SHP77 (cell line): ENCODE measurements at places on chromosomes 6 and 20.

DNA sequence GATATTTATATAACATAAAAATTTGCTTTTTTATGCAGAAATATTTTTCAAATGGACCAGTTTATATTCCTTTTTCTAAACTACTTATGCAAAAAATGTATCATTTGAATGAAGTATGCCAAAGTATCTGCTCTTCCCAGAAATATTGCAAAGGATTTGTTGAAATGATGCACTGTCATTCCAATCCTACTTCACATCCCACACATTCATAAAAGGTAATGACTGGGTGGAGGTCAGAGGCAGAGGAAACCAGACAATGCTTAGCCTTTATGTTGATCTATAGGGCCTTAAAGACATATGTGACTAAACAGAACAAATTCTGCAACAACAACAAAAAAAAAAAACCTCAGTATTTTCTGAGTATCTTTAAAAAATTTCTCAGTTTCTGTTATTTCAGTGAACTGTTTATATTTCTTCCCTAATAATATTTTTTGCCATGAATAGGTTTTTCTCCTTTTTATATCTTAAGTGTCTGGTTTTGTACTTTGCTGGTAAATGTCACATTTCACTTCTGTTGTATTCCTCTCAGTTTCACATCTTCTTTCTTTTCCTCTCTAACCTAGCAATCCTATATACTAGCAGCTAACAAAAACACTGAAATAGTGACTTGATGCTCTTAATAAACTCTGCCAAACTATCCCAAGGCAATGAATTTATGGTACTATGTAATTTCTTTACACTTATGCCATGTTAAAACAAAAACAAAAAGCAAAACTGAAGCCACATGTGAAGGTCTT is 374.1 kb downstream of the BCKDHB start:
- no peak for DNase-seq

GRCh38 chr6:142975365-142975764 is 30.4 kb upstream of the HIVEP2 start:
- no peak for DNase-seq

- DNase-seq = peak; percentile 36
Measured at GRCh38 chr20:19583532-19584175, 174.4 kb upstream of the RIN2 start.

DNA sequence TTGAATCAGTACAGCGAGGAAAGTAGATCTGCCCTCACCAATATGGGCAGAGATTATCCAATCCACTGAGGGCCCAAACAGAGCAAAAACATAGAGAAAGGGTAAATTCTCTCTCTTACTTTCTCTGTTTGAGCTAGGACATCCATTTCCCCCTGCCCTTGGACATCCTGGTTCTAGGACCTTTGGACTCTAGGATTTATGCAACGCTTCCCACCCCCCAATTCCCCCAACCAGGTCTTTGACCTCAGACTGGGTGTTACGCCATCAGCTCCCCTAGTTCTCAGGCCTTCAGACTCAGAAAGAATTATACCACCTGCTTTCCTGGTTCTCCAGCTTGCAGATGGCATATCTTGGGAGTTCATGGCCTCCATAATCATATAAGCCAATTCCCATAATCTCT is 10.2 kb upstream of the B3GAT2 start:
- DNase-seq = no peak

GRCh38 chr6:97151601-97152000 is 131.4 kb downstream of the MMS22L start:
- no peak for DNase-seq

DNA sequence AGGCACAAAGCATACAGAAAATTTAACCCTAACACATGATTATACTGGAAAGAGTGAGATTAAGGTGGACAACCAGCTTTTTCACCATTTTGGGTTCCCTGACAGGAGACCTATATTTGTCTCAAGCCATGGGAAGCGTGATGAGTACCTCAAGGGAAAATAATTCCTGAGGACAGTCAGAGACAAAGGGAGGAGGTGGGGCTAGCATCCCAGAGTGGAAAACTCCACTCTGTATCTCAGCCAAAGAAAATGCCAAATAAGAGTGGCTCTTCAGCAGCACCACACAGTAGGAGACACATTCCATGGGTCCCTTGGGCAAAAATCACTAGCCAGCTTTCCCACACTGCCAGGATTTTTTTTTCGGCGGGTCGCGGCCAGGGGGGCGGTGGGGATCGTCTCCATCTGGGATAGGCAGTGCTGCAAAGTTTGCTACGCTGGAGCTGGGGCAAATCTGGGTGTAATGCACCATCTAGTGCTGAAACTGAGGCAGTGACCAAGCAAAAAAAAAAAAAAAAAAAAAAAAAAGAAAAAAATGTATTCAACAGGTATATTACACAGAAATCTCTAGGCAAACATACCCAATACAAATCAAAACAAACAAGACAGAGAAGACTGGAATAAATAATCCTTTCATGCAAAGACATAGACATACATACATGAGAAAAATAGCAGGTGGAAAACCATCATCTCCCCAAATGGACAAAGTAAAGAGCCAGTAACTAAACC is 77.3 kb upstream of the SLC35F1 start:
- DNase-seq = peak; percentile 0

- peak; percentile 18 for DNase-seq
Measured at GRCh38 chr6:21997119-21998037, 299.5 kb downstream of the PRL start.

DNA sequence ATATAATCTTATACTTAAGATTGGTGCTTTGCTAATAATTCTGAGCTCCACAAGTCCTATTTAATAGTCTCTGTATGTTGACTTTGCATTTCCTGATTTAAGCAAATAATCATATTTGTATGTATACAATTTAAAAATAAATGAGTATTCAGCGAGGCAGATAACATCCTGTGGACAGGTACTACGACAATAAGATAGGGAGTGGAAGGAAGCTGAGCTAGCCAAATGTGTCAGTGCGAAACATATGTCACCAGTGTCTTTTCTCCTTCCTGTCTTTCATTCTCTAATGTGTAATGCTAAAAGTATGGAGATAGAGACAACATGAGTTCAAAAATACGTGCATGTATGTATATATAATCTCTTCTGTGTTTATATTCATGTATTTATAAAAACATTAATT is 359.6 kb upstream of the KCNQ5 start:
- DNase-seq = no peak

DNA sequence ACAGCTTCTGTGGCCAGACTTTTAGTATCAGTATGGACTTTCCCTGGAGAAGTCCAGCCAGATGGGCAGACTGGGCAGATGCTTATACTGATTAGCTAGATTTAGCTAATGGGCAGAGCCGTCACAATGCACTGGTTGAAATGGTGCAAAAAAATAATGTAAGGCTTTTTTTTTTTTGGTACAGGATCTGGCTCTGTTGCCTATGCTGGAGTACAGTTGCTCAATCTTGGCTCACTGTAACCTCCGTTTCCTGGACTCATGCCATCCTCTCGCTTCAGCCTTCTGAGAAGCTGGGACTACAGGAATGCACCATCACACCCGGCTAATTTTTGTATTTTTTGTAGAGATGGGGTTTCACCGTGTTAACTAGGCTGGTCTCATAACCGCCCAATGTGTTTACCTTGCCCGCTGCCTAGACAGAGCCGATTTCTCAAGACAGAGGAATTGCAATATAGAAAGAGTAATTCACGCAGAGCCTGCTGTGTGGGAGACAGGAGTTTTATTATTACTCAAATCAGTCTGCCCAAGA is 16.4 kb upstream of the KIFC1 start:
- no peak for DNase-seq

DNA sequence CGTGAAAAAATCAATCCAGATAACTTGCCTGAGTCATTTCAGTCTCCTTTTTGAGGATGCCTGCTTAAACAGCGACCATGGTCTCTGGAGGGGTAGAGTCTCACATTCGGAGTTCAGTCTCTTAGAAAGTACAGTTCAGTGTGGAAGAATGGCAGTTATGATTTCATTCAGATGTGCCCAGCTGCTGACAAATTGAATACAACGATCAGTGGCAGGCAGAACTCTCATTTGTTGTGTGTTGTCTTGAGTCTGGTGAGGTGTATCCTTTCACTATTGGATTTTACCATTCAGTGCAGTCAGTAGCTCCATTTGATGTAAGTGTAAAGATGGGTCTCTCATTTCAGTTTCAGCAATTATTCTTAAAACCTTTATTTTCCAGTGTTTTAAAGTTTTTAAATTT is 639 bp upstream of the TULP4 start:
- no peak for DNase-seq

- DNase-seq = no peak
Measured at GRCh38 chr6:169342710-169343109, 89.1 kb upstream of the THBS2 start.

DNA sequence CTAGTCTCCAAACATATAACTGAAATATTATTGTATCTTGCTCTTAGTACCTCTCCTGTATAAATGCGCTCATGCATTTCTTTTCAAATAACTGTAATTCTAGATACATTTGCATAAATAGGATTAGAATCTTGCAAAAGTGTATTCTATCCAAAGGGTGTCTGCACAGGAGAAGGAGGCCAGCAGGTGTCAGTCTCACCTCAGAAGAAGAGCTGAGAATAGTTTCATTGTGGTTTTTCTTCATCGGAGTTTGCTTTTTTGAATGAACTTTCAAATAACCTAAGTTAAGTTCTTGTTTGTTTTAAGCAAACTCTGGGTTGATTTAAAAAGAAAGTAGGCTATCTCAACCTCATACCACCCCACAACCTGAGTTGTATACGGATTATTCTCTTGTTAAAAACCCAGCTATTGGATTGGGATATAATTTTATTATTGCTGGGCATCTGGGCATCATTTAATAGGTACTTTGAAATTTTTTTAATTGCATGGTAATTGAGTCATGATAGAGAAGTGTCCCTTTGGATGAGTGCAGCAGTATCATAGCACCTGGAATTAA is 125.0 kb upstream of the MLIP start:
- DNase-seq = peak; percentile 21

GRCh38 chr20:3430376-3431069 is 23.1 kb upstream of the DNAAF9 start:
- DNase-seq = no peak

DNA sequence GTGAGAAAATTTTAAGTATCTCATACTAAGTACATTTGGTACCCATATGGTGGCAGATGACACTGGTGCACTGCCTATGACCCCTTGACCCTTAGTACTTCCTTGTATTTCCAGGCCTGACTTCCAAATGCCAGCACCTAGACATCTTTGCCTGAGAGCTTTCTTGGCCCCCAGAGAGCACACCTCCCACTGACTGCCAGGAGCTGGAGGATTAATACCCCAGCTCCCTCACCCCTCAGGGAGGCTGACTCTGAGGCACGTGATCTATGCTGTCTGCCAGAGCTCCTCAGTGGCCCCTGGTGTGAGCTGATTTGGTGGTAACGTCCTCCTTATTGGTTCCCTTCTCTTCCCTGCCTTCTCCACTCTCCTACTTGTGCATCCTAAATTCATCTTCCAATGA is 38.0 kb downstream of the BFSP1 start:
- no peak for DNase-seq

GRCh38 chr6:79684876-79685275 is 53.7 kb downstream of the SH3BGRL2 start:
- no peak for DNase-seq

DNA sequence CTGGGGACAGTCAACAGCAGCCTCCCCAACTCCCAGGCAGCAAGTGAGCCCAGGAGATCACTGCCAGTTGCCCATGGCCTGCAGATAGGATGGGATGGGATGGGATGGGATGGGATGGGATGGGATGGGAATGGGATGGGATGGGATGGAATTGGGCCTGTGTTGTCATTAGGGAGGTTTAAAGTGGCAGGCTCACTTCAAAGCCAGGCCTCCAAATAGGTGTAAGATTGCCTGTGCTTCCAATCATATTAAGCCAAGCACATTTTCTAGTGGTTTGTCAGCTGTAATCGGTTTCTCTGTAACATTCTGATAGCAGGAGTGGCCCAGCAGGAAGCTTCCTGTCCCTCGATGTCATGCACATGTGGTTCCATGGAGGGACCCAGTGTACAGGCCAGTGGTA is 82.7 kb upstream of the NXT1 start:
- DNase-seq = no peak

- DNase-seq = peak; percentile 16
Measured at GRCh38 chr20:23226612-23227265, 123.9 kb upstream of the NXT1 start.

GRCh38 chr6:168988801-168989200 is 264.8 kb downstream of the THBS2 start:
- no peak for DNase-seq

DNA sequence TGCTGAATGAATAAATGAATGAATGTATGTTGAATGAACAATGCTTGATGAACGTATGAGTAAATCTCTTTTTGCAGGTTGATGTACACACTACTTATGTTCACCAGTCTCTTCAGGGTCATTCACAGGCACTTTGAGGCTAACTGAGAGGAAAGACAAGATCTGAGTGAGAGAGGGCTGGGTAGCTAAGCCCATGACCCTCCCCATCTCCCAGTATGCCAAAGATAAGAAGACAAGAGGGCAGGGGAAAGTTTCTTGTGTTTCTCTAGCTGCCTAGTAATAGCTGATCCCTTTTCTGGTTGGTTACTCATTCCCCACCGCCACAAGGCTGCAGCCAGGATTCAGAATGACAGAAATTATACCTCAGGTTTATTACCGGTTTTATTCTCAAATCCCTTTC is 90.7 kb downstream of the CEP57L1 start:
- DNase-seq = no peak

DNA sequence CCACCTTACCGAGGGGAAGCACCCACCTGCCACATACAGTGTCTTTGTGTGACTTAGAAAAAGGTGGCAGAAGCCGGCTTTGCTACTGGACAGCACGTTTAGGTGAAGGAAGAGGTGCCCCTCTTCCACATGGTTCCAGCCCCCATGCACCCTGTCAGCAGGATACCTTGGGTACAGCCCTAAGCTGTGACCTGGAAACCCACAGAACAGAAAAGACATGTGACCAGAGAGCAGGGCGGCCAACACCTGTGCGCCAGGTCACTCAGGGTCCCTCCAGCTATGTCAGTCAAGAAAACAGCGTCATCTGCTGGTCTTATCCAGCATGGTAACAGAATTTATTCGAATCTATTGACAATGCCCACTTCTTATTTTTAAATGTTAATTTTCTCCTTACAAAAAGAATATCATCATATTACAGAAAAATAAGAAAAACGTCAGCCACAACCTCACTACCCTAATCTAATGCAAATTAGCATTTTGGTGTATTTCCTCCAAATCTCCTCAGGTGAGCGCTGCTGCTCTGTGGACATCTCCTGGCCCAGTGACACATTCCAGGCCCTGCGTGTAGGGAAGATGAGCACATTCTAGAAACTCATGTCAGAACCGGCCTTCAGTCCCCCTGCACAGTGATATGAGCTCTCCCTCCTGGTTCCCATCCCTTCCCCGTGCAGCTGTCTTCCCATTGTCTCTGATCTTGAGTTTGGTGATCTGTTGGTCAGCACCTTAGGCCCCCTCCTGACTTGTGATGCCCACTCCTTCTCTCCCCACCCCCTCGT is 37.2 kb downstream of the GTF2H5 start:
- DNase-seq = no peak

GRCh38 chr20:47665221-47665991 is 119.9 kb downstream of the SULF2 start:
- no peak for DNase-seq

GRCh38 chr6:20313960-20314530 is 87.6 kb upstream of the E2F3 start:
- no peak for DNase-seq

GRCh38 chr20:60313191-60313590 is 355.0 kb downstream of the CDH26 start:
- no peak for DNase-seq
